Calu3 (cell line): ENCODE measurements at places on chromosomes 3 and 15.

DNA sequence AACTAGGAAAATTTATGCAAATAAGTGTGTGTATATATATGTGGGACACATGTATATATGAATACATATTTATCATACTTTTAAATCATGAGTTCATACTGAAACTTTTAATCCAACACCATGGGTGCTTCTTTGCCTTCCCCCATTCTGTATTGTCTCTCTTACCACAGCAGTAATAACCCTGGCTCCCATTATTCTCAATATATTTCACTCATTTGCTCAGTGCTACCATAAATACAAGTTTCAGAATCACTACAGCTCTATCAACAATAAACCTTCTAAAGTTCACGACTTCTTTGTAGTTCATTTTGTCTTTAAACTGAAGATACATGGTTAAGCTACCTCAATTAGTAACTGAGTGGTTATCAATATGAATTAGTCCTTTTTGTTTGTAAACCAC, 82.2 kb downstream of the PCCB start:
- DNase-seq = no peak

GRCh38 chr3:151199554-151200438, 3.2 kb downstream of the GPR171 start:
- DNase-seq = no peak

DNA sequence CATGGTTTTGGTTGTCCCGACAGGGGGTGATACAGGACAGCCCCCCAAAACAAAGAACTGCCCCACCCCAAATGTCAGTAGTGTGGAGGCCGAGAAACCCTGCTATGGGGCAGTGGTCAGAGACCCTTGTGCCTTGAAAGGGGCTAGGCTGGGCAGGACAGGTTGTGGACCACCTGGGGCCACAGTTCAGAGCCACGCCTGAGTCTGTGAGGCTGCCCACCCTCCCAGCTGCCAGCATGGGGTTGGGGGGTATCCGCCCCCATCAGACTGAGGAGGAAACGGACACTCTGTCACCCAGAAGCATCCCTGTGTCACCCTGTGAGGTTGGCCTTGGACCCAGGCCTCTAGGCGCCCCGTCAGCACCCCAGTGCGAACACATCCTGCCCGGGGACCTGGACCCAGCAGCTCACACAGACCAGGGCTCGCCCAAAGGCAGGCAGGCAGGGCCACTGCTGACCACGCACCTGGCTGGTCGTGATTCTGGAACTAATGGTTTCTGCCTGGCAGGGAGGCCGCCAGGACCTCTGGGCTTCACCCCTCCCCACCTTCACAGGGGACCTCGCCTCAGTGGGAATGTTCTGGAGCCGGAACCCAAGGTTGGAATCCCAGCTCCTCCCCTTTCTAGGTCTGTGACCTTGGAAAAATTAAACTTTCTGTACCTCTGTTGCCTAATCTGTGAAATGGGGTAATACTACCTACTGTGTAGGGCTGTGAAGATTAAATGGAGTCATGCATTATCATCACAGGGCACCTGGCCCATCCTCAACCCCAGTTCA, 1.4 kb downstream of the SLC41A3 start:
- DNase-seq = no peak

DNA sequence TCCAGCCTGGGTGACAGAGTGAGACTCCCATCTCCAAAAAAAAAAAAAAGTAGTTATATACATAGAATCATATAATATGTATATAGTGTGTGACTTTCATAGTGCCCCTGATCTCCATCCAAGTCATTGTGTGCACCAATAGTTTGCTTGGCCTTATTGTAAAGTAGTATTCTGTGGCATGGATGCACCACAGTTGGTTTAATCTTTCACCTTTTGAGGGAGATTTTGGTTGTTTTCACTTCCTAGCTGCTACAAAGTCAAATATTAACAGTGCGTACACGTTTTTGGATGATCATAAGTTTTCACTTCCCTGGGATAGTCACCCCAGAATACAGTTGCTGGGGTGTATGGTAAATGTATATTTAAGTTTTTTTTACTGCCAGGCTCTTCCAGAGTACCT, 162.8 kb downstream of the PTPRG start:
- no peak for DNase-seq

GRCh38 chr3:76352511-76353284, 567.3 kb upstream of the ZNF717 start:
- DNase-seq = no peak

GRCh38 chr3:126552688-126553283, 5.9 kb downstream of the C3orf22 start:
- DNase-seq = no peak

DNA sequence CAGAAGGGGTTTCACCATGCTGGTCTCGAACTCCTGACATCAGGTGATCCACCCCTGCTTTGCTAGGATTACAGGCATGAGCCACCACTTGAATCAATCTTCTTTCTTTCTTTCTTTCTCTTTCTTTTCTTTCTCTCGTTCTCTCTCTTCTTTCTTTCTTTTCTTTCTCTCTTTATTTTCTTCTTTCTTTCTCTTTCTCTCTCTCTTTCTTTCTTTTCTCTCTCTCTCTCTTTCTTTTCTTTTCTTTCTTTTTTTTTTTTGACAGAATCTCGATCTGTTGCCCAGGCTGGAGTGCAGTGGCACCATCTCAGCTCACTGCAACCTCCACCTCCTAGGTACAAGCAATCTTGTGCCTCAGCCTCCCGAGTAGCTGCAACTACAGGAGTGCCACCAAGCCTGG, 37.9 kb upstream of the PIK3CB start:
- DNase-seq = no peak

DNA sequence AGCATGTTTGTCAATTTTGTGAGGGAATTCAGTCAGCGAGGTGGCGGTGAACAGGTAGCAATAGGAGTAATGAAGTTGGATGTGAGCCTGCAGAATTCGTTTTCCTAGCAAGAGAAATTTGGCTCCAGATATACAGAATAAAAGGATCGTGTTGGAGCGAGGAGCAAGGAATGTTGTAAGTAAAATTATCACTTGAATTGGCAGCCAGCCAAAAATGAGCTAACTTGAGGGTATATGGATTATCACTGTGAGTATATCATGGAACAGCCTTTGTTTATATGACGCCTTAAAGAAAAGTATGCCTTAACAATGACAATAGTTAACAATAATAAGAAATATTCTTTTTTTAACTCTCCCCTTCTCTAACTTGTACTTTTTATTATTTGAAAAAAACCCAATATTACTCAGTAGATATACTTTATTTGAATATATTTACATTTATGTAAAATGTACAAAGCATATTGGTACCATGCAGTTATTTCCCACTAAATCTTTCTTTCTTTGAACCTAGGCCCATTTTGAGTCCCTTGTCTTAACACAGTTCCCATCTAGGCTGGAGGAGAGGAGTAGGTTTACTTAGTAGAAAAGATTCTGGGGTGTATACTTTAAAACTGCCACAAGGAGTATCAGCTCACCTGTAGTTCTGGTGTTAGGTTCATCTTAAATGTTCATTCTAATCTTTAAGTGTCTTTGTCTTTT, 29.3 kb downstream of the EPHA6 start:
- no peak for DNase-seq

DNA sequence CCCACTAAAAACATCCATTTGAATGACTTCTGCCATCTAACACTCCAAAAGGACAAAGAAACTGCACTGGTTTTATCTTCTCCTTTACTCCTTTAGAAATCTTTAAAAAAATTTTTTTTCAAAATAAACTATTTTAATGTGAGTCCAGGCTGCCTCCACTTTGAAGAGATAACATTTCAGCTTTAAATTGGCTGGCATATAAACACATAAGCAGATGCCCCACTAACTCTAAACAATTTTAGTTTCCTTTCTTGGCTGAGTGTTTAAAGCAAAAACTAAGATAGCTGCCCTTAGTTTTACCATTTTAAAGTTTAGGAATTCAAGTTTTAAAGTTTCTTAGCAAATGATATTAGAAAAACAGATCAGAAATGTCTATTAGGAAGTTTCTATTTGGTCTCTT, 39.9 kb downstream of the PDZRN3 start:
- no peak for DNase-seq

DNA sequence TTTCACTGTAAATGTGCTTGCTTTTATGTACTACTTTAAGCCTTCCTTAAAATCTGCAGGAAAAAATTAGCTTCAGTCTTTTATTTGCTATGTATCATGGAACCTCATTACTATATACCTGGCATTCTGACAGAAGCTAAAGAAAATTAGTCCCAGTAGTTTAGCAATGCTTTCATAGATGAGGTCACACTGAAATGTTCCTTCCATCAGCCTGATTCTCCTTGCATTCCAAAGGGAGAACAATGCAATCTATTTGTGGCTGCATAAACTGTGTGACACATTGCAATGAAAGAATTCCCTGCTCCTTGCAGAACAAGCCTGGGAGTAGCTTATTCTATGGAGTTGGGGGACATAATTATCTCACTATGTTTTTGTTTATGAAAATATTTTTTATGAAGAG, 691.5 kb upstream of the ARPP21 start:
- DNase-seq = no peak

DNA sequence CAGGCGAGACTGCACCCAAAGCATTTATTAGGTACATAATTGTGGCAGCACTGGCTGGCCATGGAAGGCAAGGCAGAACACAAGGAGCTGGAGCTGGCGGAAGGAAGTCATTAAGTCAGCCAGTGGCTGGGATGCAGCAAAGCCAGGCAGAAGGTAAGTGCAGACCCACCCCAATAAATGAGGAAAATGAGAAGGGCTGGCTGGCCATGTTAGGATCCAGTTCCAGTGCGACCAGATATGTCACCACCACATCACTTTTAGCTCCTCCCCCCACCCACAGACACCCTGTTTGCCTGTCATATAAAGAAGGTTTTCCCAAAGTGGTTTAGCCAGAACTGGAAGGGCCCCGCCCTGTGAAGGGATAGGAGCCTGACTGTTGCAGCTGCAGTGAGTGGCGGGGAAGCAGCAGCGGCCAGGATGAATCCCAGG, at the start of gene FURIN:
Gene FURIN (plus strand): TSS at position 328 of the 429 bp plus-strand sequence. CDS start 7,153 bp downstream, outside the sequence.
- no peak for DNase-seq

- peak; percentile 27 for DNase-seq
These were observed 51.0 kb downstream of the NKIRAS1 start for GRCh38 chr3:23865595-23866396.

GRCh38 chr15:62068071-62068809, 1.5 kb downstream of the C2CD4A start:
- DNase-seq = peak; percentile 77

DNA sequence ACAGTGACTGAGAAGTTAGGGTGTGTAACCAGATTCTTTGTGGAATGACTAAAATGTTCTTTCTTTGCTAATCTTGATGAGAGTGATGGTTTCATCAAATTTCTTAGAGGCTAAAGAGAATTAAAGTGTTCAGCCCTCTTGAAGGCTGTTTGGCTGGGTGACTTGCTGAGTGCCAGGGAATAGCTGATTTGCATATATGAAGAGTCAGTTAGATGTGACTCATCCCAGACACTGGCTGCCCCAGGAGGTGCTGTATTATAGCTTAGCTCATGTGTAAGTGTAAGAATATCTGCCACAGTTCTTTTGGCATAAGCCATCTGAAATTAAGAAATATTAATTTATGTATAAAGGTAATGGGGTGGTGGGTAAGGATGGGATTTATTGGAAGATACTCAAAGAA, 535.1 kb downstream of the NLGN1 start:
- peak; percentile 27 for DNase-seq

GRCh38 chr3:149417174-149417573, 39.7 kb upstream of the TM4SF1 start:
- no peak for DNase-seq

DNA sequence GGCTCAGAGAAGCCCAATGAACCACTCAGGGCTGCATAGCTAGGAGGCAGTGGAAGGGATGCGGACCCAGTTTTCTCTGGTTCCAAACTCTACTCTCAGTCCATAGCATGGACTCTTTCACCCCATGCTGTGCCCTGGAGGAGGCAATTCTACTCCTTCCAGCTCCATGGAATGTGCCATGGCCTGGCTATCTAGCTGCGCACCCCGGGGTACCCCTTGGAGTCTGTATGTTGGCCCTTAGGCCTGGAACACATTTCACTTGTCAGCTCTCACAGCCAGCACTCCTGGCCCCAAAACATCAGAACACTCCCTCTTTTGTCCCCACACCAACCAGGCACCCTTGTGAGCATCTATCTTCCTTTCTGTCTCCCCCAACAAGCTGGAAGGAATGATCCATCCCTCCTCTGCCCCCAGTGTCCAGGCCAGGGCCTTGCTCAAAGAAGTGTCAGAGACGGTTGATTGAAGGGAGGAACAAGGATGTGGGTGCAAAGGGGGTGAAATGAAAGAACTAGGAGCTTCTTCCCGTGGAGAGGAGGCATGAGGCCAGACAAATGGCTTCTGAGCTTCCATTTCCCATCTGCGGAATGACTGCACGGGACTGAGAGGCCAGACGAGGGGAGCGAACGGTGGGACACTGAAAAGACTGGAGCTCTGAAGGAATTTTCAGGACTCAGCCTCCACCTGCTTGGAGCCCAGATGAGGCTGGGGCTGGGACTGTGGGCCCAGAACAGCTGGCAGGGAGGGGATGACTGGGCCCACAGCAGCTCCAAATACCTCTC, 2.8 kb downstream of the PRSS50 start:
- no peak for DNase-seq

GRCh38 chr15:74833376-74834107, 7.1 kb downstream of the CPLX3 start:
- no peak for DNase-seq

GRCh38 chr3:45933591-45933990, 9.7 kb upstream of the CXCR6 start:
- DNase-seq = no peak
